ENCODE measurements at places on chromosomes 1 and 21.

DNA sequence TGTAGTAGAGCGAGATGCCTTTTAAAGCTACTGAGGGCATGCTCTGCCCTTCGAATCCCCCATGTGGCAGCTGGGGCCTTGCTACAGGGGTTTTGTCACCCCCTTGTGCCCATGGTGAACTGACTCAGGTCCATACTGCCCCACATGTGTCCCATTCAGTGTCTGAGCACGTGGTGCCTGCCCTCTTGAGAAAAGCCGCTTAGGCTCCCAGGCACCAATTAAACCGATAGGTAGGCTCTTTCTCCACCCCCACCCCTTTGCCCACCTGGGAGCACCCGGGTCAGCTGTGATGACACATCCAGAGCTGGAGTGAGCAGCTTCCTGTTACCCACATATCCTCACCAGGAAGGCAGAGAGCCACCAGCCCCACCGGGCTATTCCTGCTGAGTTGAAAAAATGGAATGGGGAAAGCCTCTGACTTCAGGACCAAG, 30.5 kb downstream of the TMCC2 start:
- no peak for DNase-seq

GRCh38 chr1:22225858-22226589, 83.1 kb upstream of the WNT4 start:
- DNase-seq = no peak

DNA sequence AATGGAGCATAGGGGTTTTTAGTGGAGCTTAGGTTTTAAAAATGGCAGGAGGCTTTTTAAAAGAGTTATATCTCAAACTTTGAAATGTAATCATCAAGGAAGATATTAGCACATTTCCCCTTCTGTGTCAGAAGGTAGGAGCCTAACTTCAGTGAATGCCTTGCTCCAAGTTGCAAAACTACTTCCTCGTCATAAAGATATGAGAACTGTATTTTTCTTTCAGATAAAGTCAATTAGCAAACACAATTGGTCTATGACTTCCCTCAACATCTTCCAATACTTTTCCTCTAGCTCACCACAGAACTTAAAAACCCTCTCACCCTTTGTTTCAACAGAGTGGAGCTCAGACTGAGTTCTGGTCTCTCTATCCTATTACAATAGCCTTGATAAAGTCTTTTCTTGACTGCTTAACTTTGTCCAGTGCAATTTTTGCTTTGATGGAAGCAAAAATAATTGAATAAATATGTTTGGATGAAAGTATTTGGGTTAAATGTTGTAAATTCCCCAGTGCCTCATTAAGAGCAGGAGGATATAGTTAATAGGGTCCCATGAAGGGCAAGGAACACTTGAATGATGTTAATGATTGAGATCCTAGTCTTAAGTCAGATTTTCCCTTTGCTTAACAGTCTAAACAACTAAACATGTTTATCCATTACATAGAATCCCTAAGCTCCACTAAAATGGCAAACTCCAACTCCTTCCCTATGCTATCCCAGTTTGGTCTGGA, 58.9 kb downstream of the TNFSF18 start:
- no peak for DNase-seq

- no peak for DNase-seq
Observed at GRCh38 chr1:236734141-236734765, 48.0 kb downstream of the ACTN2 start.

GRCh38 chr1:179591592-179592580, at the start of gene TDRD5:
TSS of gene TDRD5 (plus strand) at chr1:179591832. CDS start at chr1:179592616, 784 bp downstream.
- no peak for DNase-seq

DNA sequence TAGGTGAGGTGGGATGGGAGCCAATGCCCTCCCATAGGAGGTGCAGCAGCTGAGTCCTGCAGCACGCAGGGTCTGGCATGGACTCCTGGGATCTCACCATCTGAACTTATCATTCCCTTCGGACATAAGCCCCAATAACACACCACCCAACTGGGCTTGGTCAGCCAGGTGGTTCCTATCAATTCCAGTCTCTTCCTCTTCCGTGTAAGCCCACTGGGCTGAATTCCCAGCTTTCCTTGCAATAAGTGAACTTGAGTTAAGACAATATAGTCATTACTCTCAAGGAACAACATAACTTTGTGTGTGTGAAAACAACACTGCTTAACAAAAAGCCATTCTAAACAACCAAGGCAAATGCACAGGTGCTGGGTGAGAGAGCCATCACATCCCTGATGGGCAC, 86.6 kb upstream of the EDN2 start:
- DNase-seq = no peak
